ENCODE measurements at places on chromosomes 16 and 17.

DNA sequence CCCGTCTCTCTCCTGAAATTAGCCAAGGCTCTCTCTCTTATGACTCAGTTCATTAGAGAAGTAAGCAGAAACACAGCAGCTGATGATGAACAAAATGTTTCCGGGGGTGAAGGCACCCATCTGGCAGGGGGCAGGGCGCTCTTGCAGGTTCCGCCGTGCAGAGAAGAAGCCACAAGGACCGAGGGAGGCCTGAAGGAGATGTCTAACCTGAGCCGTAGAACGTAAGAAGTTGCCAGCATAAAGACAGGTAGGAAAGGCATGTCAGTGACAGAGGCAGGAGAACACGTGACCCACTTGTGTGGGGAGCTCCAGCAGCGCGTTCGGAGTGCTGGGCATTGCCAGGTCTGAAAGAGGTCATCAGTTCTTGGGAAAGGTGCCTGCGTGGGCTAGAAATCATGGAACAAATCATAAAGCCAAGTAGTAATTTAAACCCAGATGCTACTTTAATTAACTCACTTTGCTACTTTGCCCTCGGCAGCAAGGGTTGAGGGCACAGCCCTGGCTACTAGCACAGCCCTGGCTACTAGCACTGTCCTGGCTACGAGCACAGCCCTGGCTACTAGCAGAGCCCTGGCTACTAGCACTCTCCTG is 198.6 kb downstream of the RPTOR start:
- DNase-seq: peak; percentile 25

- no peak for DNase-seq
Measured at GRCh38 chr16:79069121-79069520, 531.4 kb downstream of the MAF start.

GRCh38 chr17:15957608-15958307 is 12.8 kb downstream of the ADORA2B start:
- no peak for DNase-seq

DNA sequence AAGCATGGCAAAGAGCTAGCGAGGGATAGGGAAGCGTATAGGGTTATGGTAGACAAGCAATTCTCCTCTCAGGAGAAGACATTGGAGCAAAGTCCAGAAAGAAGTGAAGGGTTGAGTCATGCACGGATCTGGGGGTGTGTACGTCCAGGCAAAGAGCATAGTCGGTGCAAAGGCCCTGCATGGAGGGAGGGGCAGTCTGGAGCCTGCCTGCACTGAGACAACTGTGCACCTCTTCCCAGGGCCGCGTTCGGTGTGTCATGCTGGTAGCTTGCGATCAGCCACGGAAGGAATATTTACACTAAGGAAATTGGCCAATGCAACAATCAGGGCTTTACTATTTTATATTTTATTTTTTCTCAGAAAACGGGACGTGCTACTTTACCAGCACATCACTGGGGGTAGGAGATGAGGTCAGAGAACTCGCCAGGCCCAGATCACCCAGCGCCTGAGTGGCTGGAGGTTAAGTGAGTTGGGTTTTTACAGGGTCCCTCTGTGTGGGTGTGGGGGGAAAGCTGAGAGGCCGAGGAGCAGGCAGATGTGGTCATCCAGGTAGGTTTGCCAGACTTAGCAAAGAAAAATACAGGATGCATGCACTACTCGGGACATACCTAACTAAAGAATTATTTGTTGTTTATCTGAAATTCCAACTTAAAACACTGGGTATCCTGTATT is 6.7 kb upstream of the B9D1 start:
- no peak for DNase-seq
